ENCODE measurements at places on chromosomes 16 and 17.

- no peak for DNase-seq
These were observed 594 bp upstream of the SLC22A31 start for GRCh38 chr16:89200850-89201411.

DNA sequence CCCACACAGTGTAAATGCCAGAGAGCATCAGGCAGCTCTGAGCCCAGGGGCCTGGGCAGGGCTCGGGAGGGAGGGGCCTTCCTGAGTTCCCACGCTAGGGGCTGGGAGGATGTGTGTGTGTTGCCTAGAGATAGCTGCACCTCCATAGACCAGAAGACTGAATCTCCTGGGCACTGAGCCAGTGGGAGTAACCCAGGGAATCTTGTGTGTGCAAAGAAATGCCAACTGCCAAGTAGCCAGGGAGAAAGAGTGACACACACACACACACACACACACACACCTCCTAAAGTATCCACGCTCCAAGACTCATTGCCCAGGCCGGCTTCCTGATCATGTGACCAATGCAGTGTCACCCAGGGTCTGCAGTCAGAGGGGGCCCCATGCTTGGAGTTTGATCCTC lies 166.2 kb upstream of the RPL38 start:
- no peak for DNase-seq

DNA sequence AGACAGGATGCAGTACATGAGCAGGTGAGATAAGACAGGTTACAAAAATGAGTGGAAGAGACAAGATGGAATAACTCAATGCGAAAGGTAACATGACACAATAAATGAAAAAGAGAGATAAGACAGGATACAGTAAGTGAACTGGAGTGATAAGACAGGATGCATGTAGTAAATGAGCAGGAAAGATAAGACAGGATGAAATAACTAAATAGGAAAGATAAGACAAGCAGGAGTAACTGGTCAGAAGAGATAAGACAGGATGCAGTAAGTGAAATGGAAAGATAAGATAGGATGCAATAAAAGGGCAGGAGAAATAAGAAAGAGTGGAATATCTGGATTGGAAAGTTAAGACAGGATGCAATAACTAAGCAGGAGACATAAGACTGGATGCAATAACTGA lies 8.3 kb upstream of the MYH4 start:
- no peak for DNase-seq

DNA sequence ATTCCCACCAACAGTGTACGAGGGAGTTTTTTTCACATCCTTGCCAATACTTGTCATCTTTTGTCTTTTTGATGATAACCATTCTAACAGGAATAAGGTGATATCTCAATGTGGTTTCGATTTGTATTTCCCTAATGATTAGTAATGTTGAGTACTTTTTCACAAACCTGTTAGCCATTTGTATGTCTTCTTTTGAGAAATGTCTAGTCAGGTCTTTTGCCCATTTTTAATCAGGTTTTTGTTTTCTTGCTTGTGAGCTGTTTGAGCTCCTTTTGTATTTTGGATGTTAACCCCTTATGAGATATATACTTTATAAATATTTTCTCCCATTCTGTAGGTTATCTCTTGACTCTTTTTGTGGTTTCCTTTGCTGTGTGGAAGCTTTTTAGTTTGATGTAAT lies 1.9 kb upstream of the KRTAP4-5 start:
- no peak for DNase-seq

- DNase-seq, result no peak
These were observed 593 bp downstream of the CDIPT start for GRCh38 chr16:29862383-29862883.

DNA sequence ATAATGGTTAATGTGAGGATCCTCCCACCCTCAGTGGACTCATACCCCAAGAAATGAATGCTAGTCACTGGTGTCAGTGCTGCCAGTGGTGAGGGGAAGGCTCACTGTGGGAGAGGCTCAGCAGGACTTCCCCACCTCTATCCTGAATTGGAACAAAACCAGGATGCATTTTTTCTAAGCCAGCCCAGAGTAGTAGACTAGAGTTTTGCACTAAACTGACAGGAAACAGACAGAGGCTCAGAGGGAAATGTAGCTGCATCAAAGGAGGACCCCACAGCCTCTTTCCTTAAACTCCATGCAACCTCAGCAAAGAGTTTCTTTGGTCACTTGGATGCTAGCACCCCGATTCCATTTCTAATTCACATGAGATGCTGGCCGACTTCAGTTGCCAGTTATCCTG lies 10.7 kb upstream of the SKAP1 start:
- DNase-seq, result no peak

DNA sequence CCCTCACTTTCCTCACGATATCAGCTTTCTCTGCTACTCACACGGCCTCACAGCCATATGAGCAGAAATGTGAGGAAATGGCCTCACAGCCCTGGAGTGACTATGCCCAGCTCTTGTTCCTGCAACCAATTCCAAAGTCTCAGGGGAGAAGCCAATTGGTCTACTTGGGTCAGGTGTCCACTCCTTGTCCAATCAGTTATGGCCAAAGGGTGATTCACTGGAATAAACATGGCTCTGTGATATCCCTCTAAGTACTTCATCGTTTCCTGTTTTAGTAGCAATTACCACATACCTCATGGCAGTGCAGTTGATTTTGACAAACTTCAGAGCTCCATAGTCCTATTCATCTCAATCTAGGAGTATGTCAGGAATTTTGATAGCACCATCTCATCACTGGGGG lies 195.4 kb downstream of the KATNIP start:
- no peak for DNase-seq

DNA sequence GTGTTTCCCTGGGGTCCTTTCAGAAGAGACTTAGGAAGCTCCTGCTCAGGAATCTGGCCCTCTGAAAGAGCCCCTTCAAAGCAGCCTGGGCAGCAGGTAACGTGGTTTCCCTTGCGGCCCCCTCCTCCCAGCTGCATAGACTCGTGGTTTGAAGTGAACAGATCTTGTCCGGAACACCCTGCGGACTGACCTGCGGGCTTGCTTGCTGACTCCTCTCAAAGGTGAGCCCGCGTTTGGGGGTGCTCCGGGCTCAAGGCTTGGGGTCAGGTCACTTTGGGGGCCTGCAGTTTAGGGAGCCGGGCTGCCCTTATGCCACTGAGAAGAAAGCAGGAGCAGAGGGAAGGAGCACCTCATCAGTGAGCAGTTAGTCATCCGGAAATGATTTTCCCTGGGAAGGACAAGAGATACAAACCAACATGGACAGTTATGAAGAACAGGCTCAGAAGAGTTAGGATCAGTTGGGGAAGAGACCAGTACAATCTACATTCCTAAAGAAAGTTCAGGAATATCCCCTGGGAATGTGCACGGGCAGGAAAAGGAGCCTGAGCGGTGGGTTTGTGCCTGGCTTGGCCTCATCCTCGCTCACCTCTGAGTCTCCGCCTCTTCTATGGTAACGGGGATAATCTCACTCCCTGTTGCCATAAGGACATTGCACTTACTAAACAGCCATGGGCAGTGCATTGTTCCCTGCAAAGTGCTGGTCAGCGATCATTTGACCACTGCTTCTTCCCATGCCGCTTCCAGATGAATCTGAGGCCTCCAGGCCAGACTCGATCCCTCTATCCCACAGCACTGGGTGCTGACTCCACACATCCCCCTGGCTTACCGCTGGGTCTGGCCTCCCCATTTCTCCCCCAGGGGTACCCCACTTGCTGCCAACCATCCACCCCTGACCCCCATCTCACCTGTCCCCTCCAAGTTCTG lies 10.0 kb downstream of the LDHD start:
- DNase-seq, result no peak
